ENCODE measurements at places on chromosomes 7 and 10.

DNA sequence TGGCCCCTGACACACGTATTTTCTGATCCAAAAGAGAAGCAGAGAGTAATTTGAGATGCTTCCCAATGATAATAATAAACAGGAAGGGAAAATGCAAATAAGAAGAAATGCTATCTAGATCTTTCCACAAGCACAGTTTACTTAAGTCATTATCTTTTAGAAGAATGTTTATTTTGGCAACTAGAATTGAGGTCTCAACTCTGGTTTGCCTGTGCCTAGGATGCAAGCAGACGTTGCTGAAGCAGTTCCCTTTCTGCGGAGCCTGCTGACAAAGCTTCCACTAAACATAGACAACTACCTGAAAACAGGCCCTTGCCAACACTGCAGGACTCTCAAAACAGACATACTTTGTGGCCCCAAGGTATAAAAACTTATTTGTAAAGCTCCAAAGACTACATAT, 315.8 kb upstream of the POM121L12 start:
- no peak for DNase-seq

DNA sequence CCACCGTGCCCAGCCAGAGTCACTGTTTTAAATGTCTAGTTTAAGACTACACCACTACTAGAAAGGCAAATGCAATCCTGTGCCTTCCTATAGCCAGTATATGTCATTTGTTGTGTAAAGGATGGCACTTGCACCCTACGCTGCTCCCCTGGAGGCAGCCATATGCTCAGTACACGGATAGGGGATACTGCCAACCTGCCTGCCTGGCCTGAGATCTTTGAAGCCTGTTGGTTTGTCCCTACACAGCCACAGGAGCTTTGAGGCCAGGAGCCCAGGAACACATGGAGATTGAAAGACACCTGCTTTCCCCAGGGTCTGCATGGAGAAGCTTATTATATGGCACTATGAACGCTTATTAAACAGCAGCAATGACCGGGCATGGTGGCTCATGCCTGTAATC, 2.3 kb upstream of the SCRN1 start:
- no peak for DNase-seq

- DNase-seq = no peak
Observed at GRCh38 chr7:128937647-128938543, at the start of gene IRF5. TSS of gene IRF5 (plus strand) at chr7:128937927. CDS start at chr7:128942082, 4,155 bp downstream.

- no peak for DNase-seq
Observed at GRCh38 chr10:43024942-43025700, 51.7 kb upstream of the RET start.

DNA sequence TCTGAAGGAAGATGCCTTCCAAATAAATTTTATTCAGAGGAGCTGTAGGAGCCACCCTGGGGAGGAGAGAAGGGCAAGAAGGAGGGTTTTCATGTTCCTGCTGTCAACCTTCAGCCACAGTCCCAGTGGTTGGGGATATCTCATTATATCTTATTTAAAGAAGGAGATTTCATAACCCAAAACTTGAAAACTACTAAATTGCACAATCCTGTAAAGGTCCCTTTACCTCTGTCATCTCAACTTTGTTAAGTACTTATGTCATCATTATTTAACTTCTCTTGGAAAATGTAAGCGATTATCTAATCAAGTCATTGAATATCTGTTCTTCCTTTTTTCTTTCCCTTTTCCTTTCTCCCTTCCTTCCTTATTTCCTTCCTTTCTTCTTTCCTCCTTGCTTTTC, 794.5 kb upstream of the IGFBP3 start:
- no peak for DNase-seq

GRCh38 chr10:77909021-77909748, 17.4 kb downstream of the DLG5 start:
- no peak for DNase-seq
